ENCODE measurements at places on chromosomes 3 and 15. TPM values are rescaled to one million over a fixed set of nuclear protein-coding genes. Genes with fewer than 3 reads are reported as not detected.

GRCh38 chr3:55690177-55690576 lies 203.1 kb upstream of the WNT5A start:
- no peak overlapping the region for H3K27ac ChIP-seq
- H3K4me3 ChIP-seq = no peak overlapping the region
- H3K27me3 ChIP-seq = no peaks in the 10 kb centered on the region
- no peak for DNase-seq

- no peaks in the 10 kb centered on the region for H3K36me3 ChIP-seq
- no peaks in the 10 kb centered on the region for H3K27me3 ChIP-seq
These were observed 79.5 kb upstream of the KLHL25 start for GRCh38 chr15:85874236-85874635.

GRCh38 chr3:2106438-2106837 lies 7.8 kb downstream of the CNTN4 start:
- no peaks in the 10 kb centered on the region for H3K4me1 ChIP-seq
- H3K4me3 ChIP-seq = no peak overlapping the region
- no peaks in the 10 kb centered on the region for H3K27me3 ChIP-seq
- DNase-seq = no peak
- H3K27ac ChIP-seq = no peak overlapping the region

DNA sequence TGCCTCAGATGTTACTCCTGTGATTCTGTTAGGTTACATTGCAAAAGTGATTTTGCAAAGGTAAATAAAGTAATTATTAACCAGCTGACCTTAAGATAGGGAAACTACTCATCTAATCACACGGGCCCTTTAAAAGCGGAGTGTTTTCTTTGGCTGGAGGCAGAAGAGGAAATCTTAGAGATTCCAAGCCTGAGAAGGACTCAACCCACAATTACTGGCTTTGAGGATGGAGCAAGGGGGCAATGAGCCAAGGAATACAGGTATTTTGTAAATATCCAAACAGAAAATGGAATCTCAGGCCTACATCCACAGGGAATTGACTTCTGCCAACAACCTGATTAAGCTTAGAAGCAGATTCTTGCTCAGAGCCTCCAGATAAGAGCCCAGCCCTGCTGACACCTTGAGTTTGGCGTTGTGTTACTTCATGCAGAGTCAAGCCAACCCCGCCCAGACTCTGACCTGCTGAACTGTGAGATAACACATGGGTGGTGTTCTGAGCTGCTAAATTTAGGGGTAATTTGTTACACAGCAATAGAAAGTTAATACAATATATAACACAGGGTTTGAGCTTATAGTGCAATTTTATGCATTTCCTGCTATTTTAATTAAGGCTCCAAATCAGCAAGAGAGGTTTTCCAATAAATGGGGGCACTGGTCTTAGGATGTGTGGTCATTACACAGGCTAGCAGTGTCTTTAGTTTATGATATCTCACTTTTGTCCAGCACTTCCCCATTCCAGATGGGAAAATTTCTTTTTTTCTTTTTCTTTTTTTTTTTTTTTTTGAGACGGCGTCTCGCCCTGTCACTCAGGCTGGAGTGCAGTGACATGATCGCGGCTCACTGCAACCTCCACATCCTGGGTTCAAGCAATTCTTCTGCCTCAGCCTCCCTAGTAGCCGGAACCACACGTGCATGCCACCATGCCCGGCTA lies 19.5 kb downstream of the NFKBIZ start:
- H3K4me3 ChIP-seq = no peak overlapping the region
- H3K27ac ChIP-seq = no peak overlapping the region

Gene MYL3
- 81.6 TPM for polyA plus RNA-seq

GRCh38 chr3:78754066-78754743 lies 1013.6 kb downstream of the ROBO1 start:
- no peaks in the 10 kb centered on the region for H3K4me1 ChIP-seq
- no peak for DNase-seq
- H3K27ac ChIP-seq = no peak overlapping the region
- H3K27me3 ChIP-seq = no peaks in the 10 kb centered on the region
- no peaks in the 10 kb centered on the region for H3K36me3 ChIP-seq

DNA sequence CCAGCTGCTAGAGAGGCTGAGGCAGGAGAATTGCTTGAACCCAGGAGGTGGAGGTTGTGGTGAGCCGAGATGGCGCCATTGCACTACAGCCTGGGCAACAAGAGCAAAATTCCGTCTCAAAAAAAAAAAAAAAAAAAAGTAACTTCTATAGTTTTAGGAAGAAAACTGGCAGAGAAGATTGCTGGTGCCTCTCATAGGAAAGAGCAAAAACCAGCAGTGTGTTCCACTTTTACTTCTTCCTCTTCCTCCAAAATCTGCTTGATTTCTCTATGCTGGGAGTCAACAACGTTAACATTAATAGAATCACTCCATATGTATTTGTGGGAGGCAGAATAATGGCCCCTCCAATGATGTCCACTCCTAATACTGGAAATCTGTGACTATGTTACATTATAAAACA lies 12.5 kb upstream of the NR1D2 start:
- no peak for DNase-seq
- H3K4me3 ChIP-seq = no peak overlapping the region
- H3K27me3 ChIP-seq = no peaks in the 10 kb centered on the region
- H3K36me3 ChIP-seq = no peaks in the 10 kb centered on the region
- no peak overlapping the region for H3K27ac ChIP-seq
- no peaks in the 10 kb centered on the region for H3K4me1 ChIP-seq

Gene DPPA2
- polyA plus RNA-seq = 0.03 TPM

GRCh38 chr3:52446631-52447511 lies 2.0 kb upstream of the SEMA3G start:
- H3K27me3 ChIP-seq = peaks cover 2% of the 10 kb centered on the region
- peaks cover 5% of the 10 kb centered on the region for H3K4me1 ChIP-seq
- H3K4me3 ChIP-seq = no peak overlapping the region

Gene COLQ
- polyA plus RNA-seq = 2.1 TPM

Gene CLEC3B
- 2.9 TPM for polyA plus RNA-seq

DNA sequence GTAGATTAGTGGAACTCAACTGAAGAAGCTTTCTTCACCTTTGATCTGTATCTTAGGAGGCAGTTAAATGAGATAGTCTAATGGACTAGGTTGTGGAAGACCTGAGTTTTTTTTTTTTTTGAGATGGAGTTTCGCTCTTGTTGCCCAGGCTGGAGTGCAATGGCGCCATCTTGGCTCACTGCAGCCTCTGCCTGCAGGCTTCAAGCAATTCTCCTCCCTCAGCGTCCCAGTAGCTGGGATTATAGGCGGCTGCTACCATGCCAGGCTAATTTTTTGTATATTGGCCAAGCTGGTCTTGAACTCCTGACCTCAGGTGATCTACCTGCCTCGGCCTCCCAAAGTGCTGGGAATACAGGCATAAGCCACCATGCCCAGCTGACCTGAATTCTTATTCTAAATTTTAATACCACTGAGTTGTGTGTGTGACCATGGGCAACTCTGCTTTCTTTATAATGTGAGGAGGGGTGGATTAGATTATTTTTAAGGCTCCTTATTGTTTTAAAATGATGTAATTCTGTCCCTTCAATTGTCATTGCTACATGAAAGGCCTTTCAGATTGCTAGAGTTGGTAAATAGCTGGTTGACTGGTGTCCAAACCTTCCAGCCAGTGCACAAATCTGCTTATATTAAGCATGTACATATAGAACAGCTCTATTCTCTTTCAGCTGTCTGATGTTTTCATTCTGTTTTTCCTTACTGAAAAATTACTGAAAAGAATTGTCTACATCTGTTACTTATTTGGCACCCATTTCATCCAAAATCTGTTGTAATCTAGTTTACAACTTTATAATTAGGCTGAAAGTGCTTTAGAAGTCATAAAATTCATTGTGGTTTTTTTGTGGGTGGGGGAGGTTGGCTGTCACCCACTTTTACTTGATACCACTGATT lies 2.3 kb downstream of the LNP1 start:
- no peak overlapping the region for H3K27ac ChIP-seq
- H3K36me3 ChIP-seq = no peaks in the 10 kb centered on the region
- no peaks in the 10 kb centered on the region for H3K4me1 ChIP-seq
- no peak for DNase-seq
- no peak overlapping the region for H3K4me3 ChIP-seq
- H3K27me3 ChIP-seq = no peaks in the 10 kb centered on the region

DNA sequence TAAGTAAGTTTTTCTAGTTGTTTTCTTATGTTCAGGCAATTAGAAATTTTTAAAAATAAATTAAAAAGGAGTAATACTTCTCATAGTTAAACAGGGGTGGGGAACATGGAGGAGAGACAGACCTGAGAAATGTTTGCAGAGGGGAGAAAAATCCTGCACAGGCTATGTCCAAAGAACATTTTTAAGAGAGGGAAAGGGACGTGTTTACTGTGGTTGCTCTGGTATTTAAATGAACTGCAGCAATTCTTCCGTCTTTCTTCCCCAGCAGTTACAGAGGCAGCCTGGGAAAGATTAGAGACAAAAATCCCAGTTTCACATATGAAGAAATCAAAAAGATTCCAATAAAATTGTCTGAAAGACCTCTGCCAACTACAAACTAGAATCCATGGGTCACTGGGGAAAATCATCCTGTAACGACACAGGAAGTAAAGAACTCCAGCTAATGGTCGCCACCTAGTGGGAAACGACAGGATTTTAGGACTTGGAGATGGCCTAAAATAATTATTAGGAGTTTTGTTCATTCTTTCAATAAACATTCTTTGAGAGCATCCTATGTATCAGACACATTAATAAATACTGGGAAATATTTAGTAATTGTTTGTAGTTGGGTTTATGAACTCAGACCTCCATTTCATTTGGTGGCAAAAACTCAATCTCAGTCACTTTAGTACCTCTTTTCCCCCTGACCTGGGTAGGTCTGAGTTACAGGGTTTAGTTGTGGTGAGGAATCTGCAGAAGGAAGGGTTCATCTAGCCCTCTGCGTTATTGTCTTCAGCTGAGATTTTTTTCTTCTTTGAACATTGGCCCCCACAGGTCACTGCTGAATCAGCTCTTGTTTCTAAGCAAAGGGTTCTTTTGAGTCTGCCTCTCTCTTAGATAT lies 69.9 kb upstream of the GOLIM4 start:
- no peak overlapping the region for H3K27ac ChIP-seq
- H3K36me3 ChIP-seq = no peaks in the 10 kb centered on the region
- no peaks in the 10 kb centered on the region for H3K4me1 ChIP-seq
- no peaks in the 10 kb centered on the region for H3K27me3 ChIP-seq
- peak; percentile 82 for DNase-seq

DNA sequence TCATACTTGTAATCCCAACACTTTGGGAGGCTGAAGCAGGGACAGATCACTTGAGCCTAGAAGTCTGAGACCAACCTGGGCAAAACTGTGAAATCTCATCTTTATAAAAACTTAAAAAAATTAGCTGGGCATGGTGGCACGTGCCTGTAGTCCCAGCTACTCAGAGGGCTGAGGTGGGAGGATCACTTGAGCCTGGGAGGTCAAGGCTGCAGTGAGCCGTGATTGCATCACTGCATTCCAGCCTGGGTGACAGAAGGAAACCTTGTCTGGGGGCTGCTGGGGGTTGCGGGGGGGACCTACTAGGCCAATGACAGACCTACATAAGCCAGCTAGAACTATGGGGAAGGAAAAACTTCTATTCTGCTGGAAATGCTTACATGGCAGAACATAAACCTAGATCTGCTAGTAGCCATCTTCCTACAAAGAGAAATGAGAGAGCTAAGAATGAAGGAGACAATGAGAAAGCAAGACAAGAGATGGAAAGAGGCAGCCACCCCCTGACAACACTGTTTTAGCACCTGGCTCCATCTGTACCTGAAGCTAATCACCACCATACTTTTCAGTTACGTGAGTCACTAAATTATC lies 23.9 kb downstream of the FOXP1 start:
- no peaks in the 10 kb centered on the region for H3K27me3 ChIP-seq
- H3K4me1 ChIP-seq = peaks cover 7% of the 10 kb centered on the region
- H3K27ac ChIP-seq = no peak overlapping the region
- DNase-seq = no peak
- H3K4me3 ChIP-seq = no peak overlapping the region

- H3K27ac ChIP-seq = no peak overlapping the region
- no peaks in the 10 kb centered on the region for H3K36me3 ChIP-seq
- DNase-seq = no peak
- no peaks in the 10 kb centered on the region for H3K4me1 ChIP-seq
- no peak overlapping the region for H3K4me3 ChIP-seq
These were observed 48.5 kb upstream of the TRA2B start for GRCh38 chr3:185986198-185986777.

DNA sequence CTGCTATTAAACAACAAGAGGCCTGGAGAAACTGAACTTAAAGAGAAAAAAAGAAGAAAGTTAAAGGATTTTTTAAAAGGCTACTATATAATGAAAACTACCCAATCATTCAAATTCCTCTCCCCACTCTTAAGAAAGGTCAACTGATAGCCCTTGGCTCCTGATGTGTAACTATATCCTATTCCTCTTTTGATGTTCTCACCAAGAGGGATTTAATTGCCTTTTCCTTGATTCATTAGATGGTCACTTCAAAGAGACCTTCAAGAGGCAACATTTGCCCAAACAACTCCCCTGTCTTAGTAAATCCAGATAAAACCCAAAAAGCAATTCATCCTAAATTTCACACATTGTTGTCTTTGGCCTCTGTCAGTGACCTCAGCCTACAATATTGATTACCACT lies 86.0 kb downstream of the FMN1 start:
- no peak for DNase-seq
- H3K27ac ChIP-seq = no peak overlapping the region
- no peaks in the 10 kb centered on the region for H3K4me1 ChIP-seq
- H3K27me3 ChIP-seq = no peaks in the 10 kb centered on the region

GRCh38 chr3:13007251-13007941 lies 65.8 kb downstream of the IQSEC1 start:
- no peak overlapping the region for H3K27ac ChIP-seq
- no peak overlapping the region for H3K4me3 ChIP-seq
- no peaks in the 10 kb centered on the region for H3K36me3 ChIP-seq
- no peaks in the 10 kb centered on the region for H3K4me1 ChIP-seq
- no peaks in the 10 kb centered on the region for H3K27me3 ChIP-seq

GRCh38 chr3:102132370-102132769 lies 283.1 kb downstream of the NFKBIZ start:
- no peaks in the 10 kb centered on the region for H3K36me3 ChIP-seq
- no peak overlapping the region for H3K27ac ChIP-seq
- H3K4me3 ChIP-seq = no peak overlapping the region
- H3K4me1 ChIP-seq = no peaks in the 10 kb centered on the region
- DNase-seq = no peak

- H3K27ac ChIP-seq = no peak overlapping the region
- peaks cover 27% of the 10 kb centered on the region for H3K36me3 ChIP-seq
These were observed 13.9 kb upstream of the IGDCC3 start for GRCh38 chr15:65391732-65392131.

DNA sequence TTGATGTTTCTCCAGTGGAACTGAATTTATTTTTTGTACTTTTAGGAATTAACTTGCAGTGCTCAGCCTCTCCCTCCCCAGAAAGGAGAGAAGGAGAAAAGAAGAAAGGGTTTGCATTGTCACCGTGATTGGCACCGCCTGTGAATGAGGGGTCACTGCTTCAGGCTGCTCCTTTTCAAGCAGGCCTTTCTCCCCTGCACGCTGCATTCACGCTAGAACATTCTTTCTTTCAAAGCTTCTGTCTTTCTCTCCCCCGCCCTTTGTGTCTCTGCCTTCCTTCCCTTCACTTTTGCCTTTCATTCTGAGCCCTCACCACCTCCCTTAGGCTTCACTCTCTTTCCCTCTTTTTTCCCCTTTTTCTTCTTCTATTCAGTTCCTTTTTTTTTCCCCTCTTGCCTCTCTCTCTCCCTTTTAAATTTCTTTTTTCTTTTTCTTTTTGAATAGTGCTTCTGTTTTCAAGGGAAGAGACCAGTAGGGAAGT lies 42.4 kb downstream of the ZNF710 start:
- peaks cover 25% of the 10 kb centered on the region for H3K4me1 ChIP-seq
- H3K27me3 ChIP-seq = no peaks in the 10 kb centered on the region
- H3K27ac ChIP-seq = no peak overlapping the region
- peaks cover 46% of the 10 kb centered on the region for H3K36me3 ChIP-seq
- H3K4me3 ChIP-seq = no peak overlapping the region
- no peak for DNase-seq
